ENCODE measurements at places on chromosomes 2 and 18. TPM values are rescaled to one million over a fixed set of nuclear protein-coding genes. Genes with fewer than 3 reads are reported as not detected.

KCNG2 gene
- not detected for total RNA-seq

- DNase-seq = no peak
Measured at GRCh38 chr2:178529194-178529593, 48.9 kb downstream of the PLEKHA3 start.

UGT1A10 gene
- not detected for total RNA-seq

IL36B gene
- not detected for total RNA-seq

- DNase-seq = no peak
Measured at GRCh38 chr2:127619877-127620705, 25.9 kb upstream of the GPR17 start.

GRCh38 chr2:205654878-205655605 lies 27.3 kb upstream of the NRP2 start:
- DNase-seq = no peak

CFAP65 gene
- total RNA-seq = 0.93 TPM

GPR17 gene
- total RNA-seq = 6.4 TPM

OSGEPL1 gene
- 24.1 TPM for total RNA-seq

CD8B2 gene
- not detected for total RNA-seq

- DNase-seq = no peak
Measured at GRCh38 chr2:144403933-144404332, 116.0 kb downstream of the ZEB2 start.

DUSP19 gene
- total RNA-seq = 4.7 TPM

GRCh38 chr2:205060269-205060668 lies 515.0 kb downstream of the PARD3B start:
- DNase-seq = no peak

- no peak for DNase-seq
Measured at GRCh38 chr2:241030883-241031282, 32.5 kb downstream of the SNED1 start.

GRCh38 chr2:237109421-237109934 lies 23.8 kb downstream of the COPS8 start:
- DNase-seq = no peak

RNF125 gene
- 1.1 TPM for total RNA-seq

DNA sequence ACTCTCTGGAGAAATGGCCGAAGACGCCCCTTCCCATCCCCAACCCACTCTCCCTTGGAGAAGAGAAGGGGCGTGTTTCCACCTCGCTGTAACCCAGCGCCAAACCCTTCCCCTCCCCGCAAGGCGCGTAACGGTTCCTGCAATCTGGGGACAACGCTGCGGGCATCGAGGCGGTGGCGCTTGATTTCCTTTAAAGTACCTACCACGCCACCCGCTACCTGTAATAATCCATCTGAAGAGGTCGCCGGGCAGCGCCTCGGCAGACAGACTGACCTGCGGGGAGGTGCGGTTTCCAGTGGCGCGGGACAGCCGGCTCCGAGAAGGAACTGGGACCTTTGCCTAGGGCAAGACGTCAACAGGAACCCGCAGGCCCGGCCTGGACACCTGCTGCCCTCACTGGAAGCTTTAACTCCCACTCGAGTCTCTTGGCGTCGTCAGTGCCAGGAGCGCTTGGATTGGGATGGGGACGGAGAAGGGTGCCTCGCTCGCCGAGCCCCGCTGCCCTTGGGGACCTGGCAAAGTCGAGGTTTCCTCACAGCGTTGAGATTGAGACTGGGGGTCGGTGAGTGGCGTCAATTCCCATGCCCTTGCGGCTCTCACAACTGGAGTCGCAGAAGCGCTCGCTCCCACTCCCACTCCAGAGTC lies at the start of gene CYP1B1:
TSS of gene CYP1B1 (minus strand) at position 645 of the 645 bp plus-strand sequence. CDS start 763 bp downstream, outside the sequence.
- DNase-seq = no peak

GALNT5 gene
- total RNA-seq = 0.20 TPM

DNA sequence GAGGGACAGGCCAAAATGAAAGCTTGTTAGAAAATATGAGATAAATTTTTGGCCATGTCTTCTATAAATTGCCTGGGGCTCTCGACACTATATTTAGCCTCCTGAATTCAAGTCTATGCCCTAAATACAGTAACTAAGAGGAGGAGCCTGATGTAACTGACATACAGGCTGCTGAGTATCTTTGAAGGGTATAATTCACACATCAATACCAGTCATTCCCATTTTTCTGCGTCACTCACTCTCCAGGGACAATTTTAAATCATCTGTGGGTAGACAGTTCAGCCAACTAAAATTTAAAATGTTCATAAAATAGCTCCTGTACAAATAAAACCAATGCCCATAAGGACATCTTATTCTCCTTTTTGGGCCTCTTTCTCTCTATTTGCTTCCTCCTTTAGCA lies 105.9 kb downstream of the AP1S3 start:
- DNase-seq = no peak

DNA sequence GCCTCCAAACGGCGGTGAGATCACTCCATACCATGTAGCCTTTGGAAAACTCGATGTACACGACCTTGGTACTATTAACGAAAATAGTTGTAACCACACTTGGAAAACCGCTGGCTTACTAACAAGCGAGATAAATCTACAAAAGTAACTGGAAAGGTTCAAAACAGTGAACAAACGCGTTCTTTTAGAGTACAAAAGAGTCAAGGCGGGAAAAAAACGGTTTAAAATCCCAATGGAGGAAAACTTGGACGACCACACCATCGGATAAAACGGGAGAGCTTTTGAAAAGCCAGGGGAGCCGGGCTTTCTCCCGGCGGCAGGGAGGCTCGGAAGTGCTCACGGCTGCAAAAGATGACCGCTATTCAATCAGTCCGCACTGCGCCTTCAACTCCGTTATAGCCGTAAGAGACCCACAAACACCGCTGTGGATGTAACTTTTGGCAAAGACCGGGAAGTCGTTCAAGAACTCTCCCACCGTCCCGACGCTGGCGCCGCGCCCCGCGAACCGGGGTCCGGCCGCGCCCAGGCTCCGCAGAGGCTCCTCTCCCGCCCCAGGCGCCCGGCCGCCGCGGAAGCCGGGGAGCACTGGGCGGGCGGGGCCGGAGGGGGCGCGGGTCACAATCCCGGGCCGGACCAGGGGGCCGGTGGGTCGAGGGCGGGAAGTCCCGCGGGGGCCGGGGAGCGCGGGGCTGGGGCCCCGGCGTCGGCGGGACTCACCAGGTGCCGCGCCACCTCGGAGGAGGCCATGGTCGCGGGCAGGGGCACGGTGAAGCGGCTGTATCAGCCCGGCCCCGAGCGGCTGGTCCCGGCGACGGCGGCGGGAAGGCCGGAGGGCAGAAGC lies 465 bp downstream of the SEPTIN10 start:
- DNase-seq = no peak

DNA sequence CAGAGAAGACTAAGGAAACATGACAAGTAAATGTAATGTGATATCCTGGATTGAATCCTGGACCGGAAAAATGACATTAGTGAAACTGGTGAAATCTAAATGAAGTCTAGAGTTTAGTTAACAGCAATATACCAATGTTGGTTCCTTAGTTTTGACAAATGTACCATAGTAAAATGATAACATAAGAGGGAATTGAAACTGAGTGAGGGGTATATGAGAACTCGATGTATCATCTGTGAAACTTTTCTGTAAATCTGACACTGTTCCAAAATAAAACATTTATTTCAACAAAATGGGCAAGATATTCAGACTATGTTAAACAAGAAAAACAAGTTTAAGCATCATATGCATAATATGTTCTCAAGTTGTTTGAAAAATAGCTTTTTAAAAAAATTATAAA lies 63.8 kb downstream of the OLA1 start:
- DNase-seq = no peak

- no peak for DNase-seq
Measured at GRCh38 chr2:166593403-166593802, 99.4 kb upstream of the SCN7A start.

GRCh38 chr2:216774180-216774579 lies 78.8 kb upstream of the IGFBP5 start:
- no peak for DNase-seq

All from neural crest cell (in vitro differentiated cells).